Ammon's horn (tissue), 1 donor: ENCODE measurements at places on chromosomes 4 and X.

- no peak for DNase-seq
Observed at GRCh38 chr4:176433983-176434382, 114.2 kb downstream of the SPCS3 start.

- DNase-seq = no peak
Observed at GRCh38 chr4:107818301-107818910, 6.3 kb upstream of the SGMS2 start.

- no peak for DNase-seq
Observed at GRCh38 chr4:174277433-174277832, 6.0 kb downstream of the FBXO8 start.

GRCh38 chr4:8854931-8855330, 16.7 kb downstream of the HMX1 start:
- peak; percentile 42 for DNase-seq

DNA sequence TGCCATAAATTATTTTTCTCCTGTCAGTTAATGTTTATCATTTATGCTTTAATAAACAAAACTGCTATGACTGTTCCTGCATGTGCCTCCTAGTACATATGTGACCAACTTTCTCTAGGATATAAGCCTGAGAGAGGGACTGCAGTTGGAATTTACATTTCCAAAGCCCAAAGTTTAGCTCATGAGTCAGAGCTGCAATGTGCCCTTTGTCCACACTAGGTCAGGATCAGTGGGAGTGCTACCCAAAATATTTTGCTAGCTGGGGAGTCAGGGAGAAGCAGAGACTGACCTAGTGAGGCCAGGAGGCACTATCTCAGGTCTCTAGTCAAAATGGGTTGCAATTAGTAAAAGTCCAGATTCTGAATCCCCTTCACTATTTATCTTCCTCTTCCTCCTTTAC, 92.7 kb downstream of the AR start:
- no peak for DNase-seq

DNA sequence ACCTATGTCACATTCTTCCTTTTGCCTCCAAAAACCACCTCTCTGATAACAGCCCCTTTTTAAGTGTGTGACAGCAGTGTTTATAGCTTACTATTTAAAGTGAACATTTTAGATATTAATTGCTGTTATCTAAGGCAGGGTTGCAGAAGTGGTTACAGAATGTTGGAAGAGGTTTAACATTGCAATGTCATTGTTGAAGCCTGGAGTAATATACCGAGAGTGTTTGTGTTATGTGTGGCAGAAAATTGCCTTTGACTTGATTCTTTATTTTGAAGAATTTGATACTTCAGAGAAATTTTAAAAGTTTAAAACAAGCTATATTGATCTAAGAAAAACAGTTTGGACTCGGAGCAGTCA, 37.1 kb downstream of the SMARCAD1 start:
- no peak for DNase-seq

DNA sequence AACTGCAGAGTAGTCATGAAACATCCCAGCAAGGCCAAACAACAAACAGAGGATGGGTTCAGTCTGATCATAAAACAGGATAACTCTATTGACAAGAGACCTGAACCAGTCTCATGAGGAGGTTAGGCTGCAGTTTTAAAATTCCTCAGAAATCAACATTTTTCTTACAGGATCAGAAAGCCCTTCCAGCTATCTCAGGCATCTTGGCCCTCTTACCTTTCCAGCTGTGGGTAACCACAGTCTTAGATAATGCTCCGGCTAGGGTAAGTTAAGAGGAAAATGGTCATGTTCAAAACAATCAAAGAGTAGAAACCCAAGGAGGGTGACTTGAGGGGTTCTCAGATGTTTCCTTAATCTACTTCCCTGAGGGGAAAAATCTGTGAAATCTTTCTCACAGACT, 5.1 kb downstream of the CTSO start:
- DNase-seq = no peak

- DNase-seq = peak; percentile 19
Observed at GRCh38 chr4:159608436-159608835, 505.6 kb downstream of the RAPGEF2 start.

DNA sequence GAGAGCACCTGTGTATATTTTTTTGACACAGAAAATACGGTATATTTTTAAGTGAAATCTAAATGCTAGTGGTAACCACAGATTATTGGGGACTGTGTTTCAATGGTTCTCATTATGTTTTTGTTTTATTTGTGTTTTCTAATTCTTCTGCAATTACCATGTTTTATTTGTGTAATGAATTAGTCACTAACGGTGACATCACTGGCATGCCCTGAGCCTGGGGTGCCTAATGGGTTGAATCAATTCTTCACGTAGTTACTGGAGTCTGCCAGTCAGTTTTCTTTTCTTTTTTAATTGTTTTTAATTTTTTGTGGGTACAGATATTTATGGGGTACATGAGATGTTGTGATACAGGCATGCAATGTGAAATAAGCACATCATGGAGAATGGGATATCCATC, 168.8 kb downstream of the RELL1 start:
- no peak for DNase-seq

DNA sequence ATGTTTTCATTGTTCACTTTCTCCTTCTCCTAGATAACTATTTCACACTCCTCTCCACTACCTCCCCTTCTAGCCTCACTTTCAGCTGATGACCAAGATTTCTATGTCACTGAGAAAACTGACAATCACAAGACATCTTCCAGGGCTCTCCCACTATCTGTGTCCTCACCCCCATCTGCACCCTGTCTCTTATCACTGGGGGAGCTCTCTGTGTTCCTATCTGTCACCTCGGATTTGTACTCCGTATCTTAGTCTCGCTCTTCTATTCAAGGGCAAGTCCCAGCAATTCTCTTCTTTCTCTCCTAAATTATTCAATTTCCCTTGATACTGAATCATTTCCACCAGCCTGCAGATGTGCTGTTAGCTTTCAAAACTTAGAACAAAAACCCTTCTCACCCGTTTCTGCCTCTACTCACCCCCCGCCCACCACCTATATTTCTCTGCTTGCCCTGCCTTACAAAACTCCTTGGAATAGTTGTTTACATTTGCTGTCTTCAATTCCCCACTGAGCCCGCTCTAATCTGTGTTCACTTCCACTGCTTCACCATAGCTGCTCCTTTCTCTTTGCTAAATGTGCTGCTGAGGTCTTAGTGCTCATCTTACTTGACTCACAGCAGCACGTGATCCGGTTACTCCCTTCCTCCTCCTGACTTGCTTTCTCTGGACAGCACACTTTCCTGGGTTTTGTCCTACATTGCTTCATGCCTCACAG, 293.2 kb downstream of the UNC5C start:
- peak; percentile 38 for DNase-seq

GRCh38 chr4:2837110-2837903, 6.3 kb upstream of the ADD1 start:
- no peak for DNase-seq

DNA sequence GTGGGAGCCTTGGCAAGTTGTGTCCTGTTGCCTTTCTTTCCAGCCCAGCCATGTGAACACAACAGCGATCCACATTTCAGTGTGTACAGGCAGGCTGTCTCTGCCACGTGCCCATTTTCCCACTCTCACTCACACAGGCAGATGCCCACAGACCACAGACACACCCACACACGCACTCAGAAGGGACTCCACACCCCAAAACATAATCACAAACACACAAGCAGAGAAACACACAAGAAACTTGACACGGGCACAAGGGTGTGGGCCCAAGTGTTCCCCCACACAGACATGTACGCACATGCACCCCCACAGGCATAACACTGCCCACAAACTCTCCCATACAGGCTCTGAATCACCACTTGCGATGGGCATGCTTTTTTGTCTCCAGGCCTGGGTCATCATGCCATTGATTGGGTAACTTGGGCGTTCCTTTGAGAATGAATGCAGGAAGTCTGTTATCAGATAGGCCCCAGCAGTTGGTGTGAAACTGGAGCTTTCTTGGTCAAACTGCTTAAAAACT, 84.3 kb downstream of the NBDY start:
- DNase-seq = no peak

GRCh38 chr4:102388611-102389010, 43.3 kb upstream of the SLC39A8 start:
- DNase-seq = no peak

- no peak for DNase-seq
Observed at GRCh38 chr4:140556372-140557085, 12.2 kb downstream of the UCP1 start.

- no peak for DNase-seq
Observed at GRCh38 chrX:65688403-65688871, 21.0 kb downstream of the MSN start.

DNA sequence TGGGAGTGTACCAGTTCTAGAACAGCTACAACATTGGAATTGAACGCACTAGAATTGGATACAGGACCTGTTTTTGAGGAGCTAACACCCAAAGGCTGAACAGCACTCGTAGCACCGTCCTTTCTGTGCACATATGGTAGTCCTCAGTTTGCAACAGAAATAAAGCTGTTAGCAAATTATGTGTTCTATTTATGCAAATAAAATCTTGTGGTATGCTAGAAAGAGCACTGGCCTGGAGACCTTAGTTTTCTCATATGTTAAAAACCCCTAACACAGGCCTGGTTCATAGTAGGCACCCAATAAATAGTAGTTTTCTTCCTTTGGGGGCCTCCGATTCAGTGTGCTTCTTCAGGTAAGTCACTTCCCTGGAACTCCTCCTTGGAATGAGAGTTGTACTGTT, 140.3 kb downstream of the AR start:
- peak; percentile 8 for DNase-seq

DNA sequence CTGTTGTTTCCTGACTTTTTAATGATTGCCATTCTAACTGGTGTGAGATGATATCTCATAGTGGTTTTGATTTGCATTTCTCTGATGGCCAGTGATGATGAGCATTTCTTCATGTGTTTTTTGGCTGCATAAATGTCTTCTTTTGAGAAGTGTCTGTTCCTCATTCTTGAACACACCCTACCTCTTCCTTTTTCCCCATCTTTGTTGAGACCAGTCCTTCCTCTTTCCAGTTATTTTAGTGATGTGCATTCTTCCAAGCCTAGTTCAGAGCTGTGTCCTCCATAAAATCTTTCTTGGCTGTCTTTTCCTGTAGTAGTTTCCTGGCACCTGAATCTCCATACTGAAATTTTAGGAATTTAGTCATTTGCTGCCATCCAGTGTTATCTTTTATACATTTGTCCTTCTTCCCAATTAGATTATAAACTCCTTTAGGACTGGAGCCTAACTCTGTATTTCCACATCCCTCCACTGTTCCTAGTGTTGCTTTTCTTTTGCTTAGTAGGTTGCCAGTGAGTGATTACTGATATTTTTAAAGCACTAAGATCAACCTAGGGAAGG, 11.4 kb downstream of the FHIP1A start:
- DNase-seq = no peak

GRCh38 chr4:142866685-142867084, 20.6 kb upstream of the INPP4B start:
- no peak for DNase-seq

- DNase-seq = peak; percentile 15
Observed at GRCh38 chrX:48972220-48973164, 848 bp upstream of the KCND1 start.

- peak; percentile 63 for DNase-seq
Observed at GRCh38 chr4:54228056-54228527, 1.0 kb upstream of the PDGFRA start.

GRCh38 chr4:54073271-54073880, 9.0 kb upstream of the CHIC2 start:
- DNase-seq = no peak

DNA sequence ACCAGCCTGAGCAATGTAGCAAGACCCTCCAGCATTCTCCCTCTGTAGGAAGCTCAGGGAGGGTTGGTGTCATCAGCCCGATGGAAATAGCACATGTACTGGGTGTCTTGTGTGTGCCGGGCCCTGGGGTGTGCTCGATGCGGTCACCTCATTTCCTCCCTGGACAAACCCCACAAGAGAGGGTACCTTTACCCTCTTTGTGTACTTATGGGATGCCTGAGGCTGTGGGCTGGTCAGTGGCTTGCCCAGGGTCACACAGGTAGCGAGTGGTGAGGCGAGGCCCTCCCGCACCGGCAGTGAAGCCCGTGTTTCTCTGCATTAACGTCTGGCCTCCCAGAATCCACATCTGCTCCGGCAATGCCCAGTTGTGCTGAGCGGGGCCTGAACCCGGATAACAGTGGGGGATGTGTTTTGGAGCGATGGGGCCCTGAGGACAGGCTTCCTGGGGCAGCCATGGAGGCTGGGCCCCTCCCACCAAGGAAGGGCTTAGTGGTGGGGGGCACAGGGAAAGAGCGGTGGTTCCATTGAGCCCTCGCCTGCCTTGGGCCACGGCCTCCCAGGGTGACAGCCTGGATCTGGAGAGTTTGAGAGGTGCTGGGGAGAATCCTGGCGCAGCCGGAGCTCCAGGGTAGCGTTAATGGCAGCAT, 8.1 kb downstream of the PSAPL1 start:
- DNase-seq = no peak

DNA sequence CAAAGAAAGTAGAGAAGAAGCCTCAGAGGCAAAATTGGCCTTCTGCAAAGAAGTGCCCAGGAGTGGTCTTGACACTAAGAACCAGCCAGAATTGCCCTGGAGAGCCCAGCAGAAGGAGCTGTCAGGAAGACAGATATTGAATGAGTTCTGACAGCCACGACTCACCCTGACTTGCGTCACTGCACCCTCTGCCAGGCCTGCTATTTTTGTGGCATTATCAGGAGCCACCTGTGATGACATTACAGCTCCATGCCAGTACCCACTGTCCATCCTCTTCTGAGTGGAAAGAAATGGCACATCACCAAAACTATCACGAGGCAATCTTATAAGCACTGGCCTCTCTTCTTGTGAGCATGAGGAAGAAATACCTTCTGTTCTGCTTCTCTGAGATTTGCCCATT, 67.7 kb downstream of the SMIM20 start:
- DNase-seq = no peak

DNA sequence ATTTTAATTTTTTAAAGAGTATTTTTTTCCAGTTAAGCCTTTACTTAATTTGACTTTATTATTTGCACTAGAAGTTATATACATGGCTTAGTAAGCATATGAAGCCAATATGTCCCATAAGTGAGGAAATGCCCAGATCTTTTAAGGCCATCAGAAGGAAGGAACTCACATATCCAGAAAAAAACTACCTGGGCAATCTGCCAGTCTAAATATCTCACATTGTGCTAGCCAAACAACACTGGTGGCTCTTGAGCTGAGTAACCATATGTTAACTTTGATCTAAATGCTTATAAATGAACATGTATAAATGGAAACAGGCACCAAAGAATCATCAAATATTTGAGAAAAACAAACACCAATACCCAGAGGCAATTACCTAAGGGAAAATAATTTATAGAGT, 138.6 kb upstream of the APOOL start:
- DNase-seq = no peak

- DNase-seq = no peak
Observed at GRCh38 chrX:20974326-20974725, 399.9 kb upstream of the CNKSR2 start.

GRCh38 chr4:28256295-28256694, 1395.7 kb downstream of the STIM2 start:
- DNase-seq = no peak

- DNase-seq = no peak
Observed at GRCh38 chr4:33037464-33037863, 2317.3 kb downstream of the PCDH7 start.

DNA sequence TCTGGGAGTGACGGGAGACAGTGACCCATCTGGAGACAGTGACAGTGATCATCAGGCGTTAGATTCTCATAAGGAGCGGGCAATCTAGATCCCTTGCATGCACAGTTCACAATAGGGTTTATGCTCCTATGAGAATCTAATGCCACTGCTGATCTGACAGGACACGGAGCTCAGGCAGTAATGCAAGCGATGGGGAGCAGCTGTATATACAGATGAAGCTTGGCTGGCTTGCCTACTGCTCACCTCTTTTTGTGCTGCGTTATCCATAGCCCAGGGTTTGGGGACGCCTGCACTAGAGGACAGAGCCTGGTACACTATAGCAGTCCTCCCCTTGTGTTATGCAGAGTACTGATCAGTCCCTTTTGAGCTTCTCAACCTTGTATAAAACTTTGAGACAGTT, 23.5 kb downstream of the NFKB1 start:
- no peak for DNase-seq
